RPMI7951 (cell line): ENCODE measurements at places on chromosomes 4 and X.

- peak; percentile 92 for DNase-seq
Measured at GRCh38 chrX:67619253-67619652, 75.4 kb downstream of the AR start.

DNA sequence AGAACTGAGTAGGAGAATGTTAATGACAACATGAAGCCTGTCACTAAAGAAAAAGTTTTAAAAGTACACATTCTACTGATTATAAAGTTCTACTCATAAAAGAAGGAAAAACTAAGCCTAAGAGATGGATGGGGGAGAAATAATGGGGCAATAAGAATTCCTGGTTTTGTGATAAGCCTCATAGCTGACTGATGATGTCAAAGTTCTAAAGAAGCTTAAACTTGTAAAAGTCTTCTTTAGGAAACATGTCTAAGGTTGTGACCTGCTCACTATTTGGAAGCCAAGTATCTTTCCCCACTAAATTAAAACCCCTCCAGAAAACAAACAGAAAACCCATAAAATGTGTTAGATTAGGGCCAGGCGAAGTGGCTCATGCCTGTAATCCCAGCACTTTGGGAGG lies 232.9 kb upstream of the GIMD1 start:
- no peak for DNase-seq

DNA sequence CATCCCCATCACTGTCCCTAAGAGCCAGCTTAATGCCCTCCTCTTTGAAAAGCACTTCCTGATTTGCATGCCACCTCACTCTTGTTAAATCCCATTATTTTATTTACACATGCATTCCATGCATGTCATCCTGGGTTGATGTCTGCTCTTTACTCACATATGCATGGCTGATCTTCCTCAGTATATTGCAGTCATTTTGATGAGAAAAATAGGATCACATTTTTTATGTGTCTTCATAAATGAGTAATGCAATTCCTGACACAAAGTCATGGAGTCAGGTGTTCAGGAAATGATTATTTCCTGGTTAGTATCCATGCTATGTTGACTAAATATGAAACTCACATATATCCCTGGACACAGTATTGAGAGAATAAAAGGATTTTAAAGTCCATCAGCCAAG lies 204.7 kb downstream of the SLIT2 start:
- no peak for DNase-seq

DNA sequence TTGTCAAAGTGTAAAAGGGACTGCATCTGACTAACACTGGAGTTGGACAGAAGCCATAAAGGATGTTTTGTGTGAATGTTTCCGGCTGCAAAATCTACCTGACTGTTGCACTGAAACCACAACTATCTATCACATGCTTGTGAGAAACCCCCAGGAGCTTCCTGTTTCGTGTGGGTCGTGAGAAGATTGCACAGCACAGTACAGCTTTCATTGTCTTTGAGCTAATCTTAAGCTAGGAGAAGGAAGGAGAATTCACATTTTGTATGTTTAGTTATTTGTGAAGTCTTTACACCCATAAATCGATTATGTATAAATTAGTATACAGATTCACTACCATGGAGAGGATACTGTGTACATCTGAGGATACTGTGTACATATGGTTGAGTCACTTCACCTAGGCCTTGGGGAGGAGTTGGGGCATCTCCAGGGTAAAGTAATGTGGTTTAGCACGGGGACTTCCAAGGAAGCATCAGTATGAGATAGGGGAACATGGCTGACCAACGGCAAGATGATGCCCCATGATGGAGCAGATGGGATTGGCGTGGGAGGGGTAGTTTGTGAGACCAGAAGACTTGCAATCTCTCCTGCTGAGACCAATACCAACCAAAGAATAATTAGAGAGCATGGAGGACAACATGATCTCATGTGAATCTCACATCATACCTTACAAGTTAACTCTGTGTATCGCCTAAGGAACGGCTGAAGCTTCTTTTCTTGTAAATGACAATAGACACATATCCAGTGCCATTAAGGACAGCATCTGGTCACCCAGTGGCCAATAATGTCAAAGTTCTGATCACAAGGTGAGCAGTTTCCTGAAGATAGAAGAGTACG lies 43.1 kb upstream of the FAM9C start:
- DNase-seq = peak; percentile 85

DNA sequence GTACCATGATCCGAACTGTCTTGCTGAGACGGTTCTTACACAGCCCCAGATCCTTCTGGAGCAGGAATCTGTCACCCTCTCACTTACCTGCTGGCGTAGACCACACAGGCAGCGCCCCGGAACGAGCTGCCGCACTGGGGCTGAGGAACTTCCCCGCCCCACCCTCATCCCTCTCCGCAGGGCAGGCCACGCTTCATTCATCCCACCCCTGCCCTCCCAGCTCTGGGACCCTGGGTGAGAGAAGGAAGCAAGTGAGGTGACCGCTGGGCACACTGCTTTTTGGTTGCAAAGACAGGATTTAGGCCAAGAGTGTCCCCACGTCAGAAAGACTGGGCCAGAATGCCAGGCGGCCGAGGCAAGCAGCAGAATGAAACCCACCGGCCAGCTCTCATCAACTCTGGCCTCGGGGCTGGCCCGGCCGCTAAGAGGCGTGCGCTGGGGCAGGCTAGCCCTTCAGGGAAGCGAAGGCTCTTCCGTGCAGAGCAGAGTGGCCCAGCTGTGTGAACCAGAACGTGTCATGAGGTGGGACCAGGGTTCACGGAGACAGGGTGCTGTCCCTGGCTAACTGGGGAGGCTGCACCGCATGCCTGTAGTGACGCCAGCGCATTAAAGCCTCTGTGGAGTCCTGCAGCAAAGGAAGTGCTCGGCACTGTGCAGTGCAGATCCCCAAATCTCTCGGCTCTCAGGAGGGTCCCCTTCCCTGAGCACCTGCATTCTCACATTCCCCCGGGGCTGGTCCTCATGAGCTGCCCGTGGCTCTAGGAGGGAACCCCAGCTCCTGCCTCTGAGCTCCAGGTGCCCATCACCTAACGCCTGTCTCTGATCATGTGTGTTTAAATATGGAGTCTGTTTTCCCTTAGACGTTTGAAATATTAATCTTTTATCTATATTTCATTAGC lies 6.4 kb downstream of the LRPAP1 start:
- no peak for DNase-seq

DNA sequence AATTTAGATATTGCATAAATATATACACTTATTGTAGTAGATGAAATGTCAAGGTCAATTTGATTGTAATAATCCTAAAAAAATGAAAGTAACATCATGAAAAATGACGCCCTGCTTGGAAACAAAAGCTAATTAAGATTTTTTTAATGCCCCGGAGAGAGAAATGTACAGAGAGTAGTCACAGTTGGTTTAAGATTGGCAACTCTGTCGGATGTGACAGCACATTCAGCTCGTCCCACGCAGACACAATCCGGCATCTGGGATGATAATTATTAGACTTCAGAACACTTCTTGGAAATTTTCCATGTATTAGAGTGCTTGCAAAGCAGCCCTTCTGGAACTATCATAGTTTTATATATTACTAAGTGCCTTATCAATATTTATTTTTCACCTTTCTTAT lies 478.0 kb downstream of the PDHA2 start:
- no peak for DNase-seq
